ENCODE measurements at places on chromosomes 12 and 14. TPM values are rescaled to one million over a fixed set of nuclear protein-coding genes. Genes with fewer than 3 reads are reported as not detected.

KLHDC1 gene
- 0.05 TPM for total RNA-seq

KCNH5 gene
- not detected for total RNA-seq

BHLHE41 gene
- total RNA-seq, result 0.41 TPM

RNASE7 gene
- total RNA-seq, result not detected

KRT75 gene
- total RNA-seq, result 0.07 TPM

TMEM19 gene
- total RNA-seq, result 44.0 TPM

GYS2 gene
- total RNA-seq, result not detected

PGF gene
- total RNA-seq, result 2.2 TPM

DNA sequence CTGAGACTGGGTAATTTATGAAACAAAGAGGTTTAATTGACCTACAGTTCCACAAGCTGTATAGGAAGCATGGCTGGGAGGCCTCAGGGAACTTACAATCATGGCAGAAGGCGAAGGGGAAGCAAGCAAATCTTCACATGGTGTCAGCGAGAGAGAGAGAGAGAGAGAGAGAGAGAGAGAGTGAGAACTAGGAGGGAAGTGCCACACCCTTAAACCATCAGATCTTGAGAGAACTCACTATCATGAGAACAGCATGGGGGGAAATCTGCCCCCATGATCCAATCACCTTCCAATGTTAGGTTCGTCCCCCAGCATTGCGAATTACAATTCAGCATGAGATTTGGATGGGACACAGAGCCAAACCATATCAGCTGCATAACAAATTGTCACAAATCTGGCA is 96.7 kb downstream of the CHST11 start:
- no peak for DNase-seq

DNA sequence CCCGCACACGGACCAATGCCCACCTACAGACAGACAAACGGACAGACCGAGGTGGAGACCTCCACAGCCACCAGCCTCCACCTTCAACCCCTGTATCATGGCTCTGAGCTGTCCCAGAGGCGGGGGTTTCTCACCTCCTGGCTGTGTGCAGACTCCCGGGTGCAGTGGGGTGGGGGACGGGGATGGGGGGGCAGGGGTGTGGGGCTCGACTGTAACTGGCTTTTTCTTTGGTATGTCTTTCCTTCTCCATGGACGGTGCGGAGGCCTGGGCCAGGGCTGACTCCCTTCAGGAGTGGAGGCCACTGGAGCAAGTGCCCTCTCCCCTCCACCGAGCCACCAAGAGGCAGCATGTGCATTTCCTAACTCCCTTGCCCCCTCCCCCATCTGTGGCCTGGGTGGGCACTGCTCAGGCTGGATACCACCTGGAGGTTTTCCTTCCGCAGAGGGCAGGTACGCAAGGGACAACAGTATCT is 122.6 kb downstream of the ESRRB start:
- no peak for DNase-seq

GRCh38 chr12:93019975-93020630 is 91.0 kb upstream of the EEA1 start:
- no peak for DNase-seq

DNA sequence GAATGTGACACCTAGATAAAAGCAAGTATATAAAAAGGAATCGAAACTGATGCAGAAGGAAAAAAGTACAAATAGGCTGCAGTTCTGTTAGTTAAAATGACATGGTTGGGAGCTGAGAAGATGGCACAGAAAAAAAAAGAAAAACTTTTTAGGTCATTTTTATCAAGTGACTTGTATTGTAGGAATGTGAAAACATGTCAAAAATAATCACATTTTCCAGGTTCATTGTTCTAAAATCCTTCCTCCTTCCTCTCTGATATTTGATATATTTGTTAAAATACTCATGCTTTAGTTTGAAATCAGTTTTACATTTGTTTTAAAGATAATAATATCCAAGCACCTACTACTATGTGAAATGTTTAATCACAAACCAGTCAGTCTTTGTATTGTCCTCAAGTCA is 507.9 kb downstream of the PRKD1 start:
- DNase-seq, result no peak

GRCh38 chr14:64191756-64192155 is 102.4 kb downstream of the ESR2 start:
- DNase-seq, result peak; percentile 45

DNA sequence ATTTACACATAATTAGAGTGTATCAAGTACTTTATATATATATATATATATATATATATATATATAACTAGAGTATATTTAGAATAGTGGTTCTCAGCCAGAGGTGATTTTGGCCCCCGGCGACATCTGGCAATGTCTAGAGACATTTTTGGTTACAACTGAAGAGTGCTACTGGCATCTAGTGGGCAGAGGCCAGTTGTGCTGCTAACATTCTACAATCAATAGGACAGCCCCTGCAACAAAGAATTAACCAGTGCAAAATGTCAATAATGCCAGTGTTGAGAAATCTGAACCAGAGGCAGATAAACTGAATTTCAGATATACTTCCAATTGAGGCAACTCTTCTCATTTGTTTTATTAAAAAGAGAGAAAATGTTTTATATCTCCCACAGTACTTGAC is 8.9 kb downstream of the GTF2A1 start:
- no peak for DNase-seq

GRCh38 chr12:120264904-120265472 is 542 bp downstream of the PXN start:
- no peak for DNase-seq

DNA sequence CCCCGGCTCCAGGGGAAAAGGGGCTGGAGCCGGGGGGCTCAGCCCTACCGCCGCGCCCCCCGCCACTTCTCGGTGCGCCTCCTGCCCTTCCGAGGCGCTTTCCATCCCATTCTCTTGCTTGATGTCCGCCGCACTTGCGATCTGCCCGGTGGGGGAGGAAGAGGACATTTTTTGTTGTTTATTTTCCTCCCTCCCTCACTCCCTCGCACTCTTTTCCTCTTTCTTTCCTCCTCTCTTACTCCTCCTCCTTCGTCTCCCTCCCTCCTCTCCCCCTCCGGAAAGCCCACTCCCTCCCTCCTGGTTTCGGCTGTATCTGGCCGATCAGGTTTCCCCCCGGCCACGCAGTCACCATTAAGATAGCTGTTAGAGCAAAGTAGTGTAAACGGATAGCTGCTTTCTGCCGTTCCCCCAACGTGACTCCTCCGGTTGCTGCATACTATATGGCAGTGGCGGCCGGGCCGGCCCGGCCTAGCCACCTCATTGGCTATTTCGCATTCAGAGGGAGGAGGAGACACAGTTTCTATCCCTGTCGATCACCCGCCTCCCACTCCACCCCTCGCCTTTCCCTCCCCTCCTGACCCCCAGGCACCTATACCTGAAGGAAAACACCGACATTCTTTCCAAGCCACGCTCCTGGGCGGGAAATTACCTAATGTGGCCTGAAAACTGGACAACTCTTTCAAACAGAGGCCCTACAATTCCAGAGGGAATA is at the start of gene SIX4:
SIX4 (minus strand) TSS at position 445 of the 712 bp plus-strand sequence; CDS start at position 168, 277 bp downstream.
- peak; percentile 63 for DNase-seq

DNA sequence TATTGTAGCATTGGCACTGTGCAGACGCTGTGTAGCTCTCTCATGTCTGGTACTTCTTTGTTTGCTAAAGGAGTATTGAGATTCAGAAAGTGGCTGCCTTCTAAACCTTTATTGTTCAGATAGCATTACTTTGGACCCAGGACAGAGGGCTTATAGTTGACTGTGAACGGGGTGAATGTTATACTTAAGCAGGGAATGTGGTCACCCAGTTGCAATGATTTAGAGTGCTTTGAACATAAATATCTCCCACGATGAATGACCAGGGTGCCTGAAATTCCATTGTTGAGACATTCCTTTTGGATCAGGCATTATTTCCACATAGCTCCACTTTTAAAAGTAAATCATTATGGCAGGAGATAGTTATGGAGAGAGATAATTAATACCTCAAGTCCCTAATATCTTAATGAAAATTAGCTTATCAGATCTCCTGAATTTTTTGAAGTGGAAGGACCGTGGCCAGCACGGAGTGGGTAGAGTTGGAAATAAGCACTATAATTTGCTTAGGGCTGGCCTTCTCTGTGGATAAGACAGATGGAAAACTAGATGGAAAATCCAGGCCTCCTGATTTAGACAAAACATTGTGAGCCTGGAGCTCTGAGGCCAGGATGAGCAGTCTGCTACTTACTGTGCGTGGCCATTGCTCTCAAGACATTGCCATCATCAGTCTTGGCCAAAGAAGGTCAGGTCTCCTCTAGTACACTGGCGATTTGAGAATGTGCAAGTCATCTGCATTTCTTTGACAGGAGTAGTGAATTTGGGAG is 114.5 kb downstream of the ETV6 start:
- peak; percentile 72 for DNase-seq

- DNase-seq, result no peak
These were observed 1.7 kb downstream of the IRAK3 start for GRCh38 chr12:66190519-66191370.

- DNase-seq, result no peak
These were observed 162.2 kb downstream of the STXBP6 start for GRCh38 chr14:24887623-24888304.

DNA sequence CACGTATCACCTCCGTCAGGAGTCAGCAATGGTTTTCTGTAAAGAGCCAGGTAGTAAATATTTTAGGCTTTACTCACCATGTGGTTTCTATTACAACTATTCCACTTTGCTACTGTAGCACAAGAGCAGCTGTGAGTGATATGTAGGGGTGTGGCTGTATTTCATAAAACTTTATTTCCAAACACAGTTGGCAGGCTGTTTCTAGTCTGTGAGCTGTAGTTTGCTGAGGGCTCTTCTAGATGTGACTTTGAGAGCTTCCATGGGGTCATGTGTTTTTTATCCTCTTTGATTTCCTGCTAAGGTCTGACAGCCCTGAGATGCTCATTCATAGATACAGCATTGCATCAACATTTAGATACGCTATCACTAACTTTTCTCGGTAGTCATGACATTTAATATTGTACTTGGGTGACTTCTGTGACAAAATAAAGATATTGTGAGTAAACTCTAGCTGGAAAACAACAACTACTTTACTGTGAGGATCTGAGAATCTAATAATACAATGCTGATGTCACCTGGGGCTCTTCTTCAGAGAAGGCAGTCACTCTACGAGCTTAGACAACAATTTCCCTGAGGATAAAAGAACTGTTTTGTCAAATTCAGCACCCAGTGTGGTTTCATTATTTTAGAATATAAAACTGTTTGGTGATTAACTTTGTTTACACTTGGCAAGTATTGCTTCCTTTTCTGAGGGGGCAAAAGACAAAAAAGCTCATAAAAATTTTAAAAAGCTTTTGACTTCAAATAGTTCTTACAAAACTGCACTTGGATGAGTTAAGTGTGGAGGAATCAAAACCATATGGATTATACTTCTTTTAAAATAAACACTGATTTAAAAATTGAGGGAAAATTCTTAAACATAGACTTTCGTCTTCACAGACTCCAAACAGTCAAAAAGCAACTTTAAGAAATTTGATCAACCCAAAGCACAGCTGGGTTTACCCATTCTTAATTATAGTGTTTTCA is 231.2 kb upstream of the DCN start:
- peak; percentile 77 for DNase-seq

DNA sequence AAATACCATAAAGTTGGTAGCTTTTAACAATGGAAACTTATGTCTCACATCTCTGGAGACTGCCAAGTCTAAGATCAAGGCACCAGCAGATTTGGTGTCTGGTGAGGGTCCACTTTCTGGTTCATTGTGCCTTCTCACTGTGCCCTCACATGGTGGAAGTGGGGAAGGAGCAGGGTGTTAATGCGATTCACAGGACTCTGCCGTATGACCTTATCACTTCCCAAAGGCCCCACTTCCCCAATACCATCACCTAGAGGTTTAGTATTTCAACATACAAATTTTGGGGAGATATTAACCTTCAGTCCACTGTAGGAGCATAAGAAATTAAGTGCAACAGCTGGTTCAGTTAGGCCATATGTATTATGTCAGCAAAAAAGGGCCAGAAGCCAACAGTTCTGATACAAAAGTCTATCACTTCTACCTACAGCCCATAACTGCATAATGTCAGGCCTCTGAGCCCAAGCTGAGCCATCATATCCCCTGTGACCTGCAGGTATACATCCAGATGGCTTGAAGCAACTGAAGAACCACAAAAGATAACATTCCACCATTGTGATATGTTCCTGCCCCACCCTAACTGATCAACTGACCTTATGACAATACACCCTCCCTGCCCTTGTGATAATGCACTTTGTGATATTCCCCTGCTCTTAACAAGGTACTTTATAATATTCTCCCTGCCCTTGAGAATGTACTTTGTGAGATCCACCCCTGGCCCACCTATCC is 24.7 kb downstream of the DDHD1 start:
- no peak for DNase-seq

- peak; percentile 17 for DNase-seq
These were observed 11.9 kb upstream of the SERPINA4 start for GRCh38 chr14:94548999-94549985.

DNA sequence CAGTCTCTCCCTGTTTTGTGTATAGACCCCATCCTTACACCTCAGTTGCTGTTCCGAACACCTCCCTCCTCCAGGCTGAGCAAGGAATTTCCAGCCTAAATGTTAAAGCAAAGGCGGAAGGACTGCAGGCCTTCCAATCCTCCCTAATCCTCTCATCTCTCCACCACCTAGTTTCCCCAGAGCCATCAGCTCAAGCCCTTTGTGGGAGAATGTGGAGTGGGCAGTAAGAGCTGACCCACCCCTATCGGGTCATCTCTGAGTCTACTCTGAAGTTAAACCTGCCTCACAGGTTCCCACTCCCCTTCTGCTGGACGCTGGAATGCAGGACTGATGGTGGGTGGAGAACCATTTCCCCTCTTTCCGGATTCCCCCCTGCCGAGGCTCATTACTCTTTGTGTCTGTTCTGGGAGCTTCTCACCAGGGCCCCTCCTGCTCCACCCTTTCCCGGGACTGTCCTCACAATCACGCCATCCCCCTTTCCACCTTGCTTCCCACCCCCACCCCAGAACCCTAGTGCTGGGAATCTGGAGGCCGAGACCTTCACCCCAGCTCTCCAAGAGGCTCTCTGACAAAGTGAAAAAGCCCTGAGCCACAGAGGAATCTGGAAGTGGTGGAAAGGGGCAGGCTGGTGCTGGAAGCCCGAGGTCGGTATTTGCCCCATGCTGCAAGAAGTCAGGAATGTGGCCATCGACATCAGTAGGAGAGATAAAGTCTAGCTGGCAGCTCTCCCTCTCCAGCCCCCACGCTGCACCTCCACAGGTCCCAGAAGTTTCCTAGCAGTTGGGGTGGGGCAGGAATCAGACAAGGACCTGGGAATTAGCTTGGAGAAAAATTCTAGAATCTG is 3.3 kb upstream of the KRT18 start:
- DNase-seq, result peak; percentile 89

GRCh38 chr14:54669721-54670561 is 103.0 kb downstream of the SAMD4A start:
- DNase-seq, result peak; percentile 67

DNA sequence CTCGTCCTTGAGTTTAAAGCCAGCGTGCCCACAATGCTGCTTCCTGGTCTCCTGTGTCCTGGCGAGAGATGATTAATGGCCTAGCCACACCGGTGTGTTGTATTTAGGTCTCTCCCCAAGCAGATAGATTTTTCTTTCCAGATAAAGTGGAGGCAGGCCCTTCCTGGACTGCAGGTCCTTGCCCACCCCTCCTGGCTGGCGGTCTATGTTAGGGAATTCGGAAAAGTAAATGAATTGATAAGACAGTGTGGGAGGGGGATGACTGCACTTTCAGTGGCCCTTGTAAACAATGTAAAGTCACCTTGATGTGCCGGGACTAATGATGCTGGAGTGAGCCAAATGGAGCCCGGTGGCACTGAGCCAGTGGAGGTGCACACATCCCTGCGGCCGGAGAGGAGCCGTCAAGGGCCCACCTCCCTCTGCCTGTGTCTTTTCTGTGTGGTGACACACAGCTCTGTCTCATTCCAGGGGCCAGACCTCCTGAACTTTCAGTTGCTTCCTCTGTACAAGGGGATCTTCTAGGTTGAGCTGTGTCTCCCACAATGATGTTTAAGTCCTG is 70.6 kb upstream of the ESRRB start:
- DNase-seq, result no peak

- no peak for DNase-seq
These were observed 100.2 kb upstream of the ARID2 start for GRCh38 chr12:45629292-45629691.

Data from A172 (cell line).